Stimulated activated CD8-positive, alpha-beta memory T cell treated with anti-CD3 and anti-CD28 coated beads, Interleukin-2, amount 100 ng/mL, for 1 hour (primary cell): ENCODE measurements at places on chromosomes 4 and X.
A peak's percentile ranks its signal among the peaks of the same experiment; 100 is the strongest.

- no peak for DNase-seq
Observed at GRCh38 chrX:32894679-32895078, 316.7 kb downstream of the DMD start.

DNA sequence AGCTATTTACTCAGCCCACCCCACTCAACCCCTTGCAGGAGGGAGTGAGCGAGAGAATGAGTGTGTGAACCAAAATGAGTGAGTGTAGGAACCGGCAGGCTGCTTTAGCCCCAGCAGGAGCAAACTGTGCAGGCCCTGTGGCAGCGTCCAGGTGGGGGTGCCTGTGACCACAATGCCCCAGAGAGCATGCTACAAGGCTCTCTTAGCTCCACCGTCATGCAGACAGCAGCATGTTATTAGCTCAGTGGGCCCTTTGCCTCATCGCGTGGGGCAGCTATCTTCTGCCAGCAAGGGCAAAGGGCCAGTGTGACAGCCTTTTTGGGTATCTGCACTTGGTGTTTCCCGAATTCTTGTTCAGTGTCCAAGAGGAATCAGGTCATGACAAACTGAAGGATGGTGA is 271.3 kb downstream of the GPM6A start:
- no peak for DNase-seq

DNA sequence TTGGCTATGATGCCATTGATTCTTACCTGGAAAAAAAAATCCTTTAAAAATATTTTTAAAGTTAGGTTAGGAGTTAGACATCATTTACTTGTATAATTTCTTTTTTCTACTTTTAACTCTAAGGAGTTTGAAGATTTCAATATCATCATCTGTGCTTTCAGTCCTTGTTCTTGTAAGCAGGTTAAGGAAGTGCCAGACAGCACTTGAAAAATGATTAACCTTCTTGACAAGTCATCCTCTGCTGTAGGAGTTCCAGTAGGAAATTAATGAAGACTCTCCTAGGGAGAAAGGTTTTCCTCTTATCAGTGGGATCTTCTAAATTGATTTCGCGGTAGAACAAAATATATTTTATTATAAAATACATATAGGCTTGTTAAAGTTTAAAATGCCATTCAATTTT is 29.1 kb upstream of the ANAPC4 start:
- no peak for DNase-seq

- no peak for DNase-seq
Observed at GRCh38 chr4:185305979-185306442, 89.7 kb downstream of the LRP2BP start.

DNA sequence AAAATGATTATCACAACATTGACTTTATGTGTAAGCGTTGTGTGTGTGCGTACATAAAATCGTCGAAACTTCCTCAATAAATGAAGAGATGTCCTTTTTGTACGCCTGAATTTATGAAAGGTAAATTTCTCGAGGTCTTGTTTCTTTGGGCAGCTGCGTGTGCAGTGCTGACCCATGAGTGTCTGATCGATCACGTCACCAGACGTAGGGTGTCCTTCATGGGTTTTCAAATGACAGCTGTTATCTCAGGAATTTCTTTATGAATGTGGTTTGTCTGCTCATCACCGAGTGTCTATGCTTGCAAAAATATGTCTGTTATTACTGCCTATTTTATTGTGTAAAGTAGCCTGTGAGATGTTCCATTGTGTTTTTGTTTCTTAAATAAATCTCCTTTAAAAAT is 67.7 kb upstream of the GPR78 start:
- no peak for DNase-seq

DNA sequence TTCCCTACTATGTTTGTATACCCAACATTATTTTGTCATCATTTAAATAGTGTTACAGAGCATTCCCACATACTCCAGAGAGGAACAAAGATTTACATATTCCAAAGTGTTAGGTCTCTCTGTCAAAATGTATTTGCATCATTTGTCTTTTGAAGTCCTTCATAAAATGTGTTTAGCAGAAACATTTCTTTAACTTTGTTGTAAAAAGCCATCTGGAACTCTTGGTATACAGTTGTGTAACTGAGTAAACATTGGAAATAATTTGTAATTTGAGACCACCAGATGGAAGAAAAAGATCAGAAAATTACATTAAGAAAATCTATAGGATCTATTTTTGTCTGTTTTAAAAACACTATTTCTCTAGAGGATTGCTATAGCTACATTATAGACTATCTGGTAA is 56.6 kb upstream of the ALB start:
- no peak for DNase-seq

GRCh38 chrX:19745077-19745476 is 142.3 kb downstream of the SH3KBP1 start:
- no peak for DNase-seq

DNA sequence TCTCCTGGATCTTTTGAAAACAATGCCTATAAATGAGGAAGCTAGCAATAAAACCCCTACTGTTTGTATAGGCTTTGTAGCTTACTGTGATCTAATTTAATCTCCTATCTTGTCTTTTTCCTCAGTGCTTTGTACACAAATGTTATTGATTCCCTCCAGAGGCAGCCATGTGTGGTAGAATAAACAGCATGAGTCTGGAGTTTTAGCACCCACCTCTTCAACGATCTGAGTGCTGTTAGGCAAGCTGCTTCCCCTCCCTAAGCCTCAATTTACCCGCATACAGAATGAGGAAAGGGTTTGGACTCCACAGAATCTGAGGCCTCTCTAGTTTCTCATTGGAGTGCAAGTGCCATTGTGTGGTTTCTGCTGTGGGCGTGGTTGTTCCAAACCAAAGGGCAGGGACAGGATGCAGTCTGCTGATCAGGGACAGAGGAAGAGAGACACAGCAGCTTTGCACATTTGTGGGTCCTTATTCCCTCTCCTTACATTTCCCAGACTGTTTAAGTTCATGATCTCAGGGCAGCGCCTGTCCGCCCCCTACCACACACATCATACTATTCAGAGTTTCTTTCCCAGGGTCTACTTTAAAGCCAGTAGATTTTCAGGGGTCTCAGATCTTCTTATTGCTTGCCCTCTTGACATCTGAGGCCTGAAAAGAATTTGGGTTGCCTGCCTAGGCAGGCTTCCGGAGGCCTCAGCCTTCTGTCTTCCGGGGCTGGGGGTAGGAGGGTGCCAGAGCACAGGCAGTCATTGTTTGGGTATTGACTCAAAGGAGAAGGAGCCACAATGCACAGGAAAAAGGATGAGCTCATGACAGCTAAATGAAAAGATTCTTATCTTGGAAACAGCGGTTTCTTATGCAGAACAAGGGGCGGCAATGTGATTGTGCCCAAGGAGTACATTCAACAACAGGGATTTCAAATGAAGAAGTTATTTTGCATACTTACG is 114.9 kb upstream of the TEX13D start:
- peak; percentile 35 for DNase-seq

- DNase-seq, result no peak
Observed at GRCh38 chr4:115923152-115923551, 809.7 kb upstream of the NDST4 start.

- DNase-seq, result no peak
Observed at GRCh38 chr4:154503598-154503997, 12.0 kb upstream of the DCHS2 start.

DNA sequence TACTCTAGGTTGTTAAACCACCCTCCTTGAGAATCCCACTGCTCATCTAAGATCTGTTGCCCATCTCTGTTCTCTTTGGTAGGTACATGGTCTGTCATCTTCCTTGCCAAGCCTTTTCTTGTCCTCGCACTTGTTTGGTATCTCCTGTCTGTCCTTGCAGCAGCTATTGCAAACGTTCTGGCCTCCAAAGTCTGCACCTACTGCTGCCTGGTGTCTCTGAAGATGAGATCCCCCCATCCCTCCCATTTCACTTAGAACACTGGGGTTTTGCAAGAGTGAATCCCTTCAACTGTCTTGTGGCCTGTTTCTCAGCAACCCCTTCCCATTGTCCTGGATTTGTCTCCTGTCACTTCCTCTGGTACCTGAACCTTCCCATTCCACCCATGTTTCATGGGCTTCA is 673 bp downstream of the CNGA2 start:
- DNase-seq, result no peak

- DNase-seq, result no peak
Observed at GRCh38 chr4:78876568-78877320, 62.5 kb downstream of the PAQR3 start.

DNA sequence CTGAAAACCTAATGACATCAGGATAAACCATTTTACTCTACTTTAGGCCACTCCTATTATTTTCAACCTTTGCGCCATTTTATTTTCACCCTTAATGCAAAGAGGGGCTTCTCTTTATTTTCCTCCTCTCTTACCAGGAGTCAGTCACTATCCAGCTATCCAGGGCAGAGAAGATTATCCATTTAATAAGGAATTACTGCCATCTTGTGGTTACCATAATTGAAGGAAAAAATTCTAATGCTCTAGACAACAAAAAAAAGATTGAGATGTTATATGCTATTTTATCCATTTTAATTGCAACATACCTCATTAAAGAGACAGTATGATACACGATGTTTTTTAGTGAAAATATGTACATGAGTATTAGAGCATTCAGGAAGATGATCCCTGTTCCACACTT is 514.5 kb upstream of the FAM241A start:
- no peak for DNase-seq

- no peak for DNase-seq
Observed at GRCh38 chr4:6576512-6576911, 1.5 kb downstream of the MAN2B2 start.

- DNase-seq, result no peak
Observed at GRCh38 chrX:53732797-53733196, 46.3 kb upstream of the HUWE1 start.

GRCh38 chr4:38207110-38207457 is 246.9 kb downstream of the PTTG2 start:
- no peak for DNase-seq

DNA sequence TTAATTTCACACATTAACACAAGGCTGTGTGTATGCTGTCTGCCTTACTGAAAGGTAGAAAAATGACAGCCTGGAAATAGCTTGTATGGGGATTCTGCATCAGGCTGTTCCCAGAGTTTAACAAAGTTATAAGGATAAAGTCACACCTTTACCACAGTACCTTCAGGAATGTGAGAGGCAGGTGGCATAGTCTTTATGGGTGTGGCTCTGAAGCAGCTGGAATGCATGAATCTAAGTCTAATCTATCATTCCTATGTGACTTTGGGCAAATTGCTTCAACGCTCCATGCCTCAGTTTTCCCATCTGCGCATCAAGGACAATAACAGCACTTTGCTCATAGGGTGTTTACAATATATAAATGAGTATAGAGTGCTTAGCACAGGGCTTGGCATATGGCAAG is 84.2 kb upstream of the EGFL6 start:
- no peak for DNase-seq

DNA sequence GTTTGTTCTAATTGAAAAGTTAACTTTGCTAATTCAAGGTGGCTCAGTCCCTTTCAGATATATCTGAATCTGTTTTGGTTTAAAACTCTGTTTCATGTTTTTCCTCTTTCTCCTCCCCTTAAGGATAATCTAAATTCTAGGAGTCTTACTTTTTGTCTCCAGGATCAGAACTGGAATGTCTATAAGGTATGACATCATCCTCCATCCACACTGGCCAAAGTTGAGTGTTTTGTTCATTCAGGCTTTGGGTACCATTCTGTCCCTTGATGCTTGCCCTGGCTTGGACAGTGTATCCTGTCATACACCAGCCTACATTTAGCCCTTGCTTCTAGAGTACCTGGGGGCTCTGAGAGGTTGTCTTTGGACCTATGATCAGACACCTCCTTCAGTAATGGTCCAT is 56.8 kb upstream of the ANTXR2 start:
- DNase-seq, result no peak

- DNase-seq, result no peak
Observed at GRCh38 chr4:119629142-119629471, 503 bp upstream of the PDE5A start.

DNA sequence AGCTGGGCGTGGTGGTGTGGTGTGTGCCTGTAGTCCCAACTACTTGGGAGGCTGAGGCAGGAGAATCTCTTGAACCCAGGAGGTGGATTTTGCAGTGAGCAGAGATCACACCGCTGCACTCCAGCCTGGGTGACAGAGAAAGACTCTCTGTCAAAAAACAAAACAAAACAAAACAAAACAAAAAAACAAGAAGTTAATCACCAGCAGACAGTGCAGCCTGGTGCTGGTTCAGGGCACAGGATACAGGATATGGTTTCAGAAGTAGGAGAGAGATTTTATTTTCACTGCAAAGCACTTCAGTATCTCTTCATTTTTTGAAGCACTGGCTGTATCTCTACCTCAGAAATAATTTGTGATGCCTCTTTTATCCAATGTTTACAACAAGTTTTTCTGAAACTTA is 1222.9 kb upstream of the PRKX start:
- DNase-seq, result no peak

- DNase-seq, result no peak
Observed at GRCh38 chr4:77072195-77072753, 3.5 kb downstream of the CCNI start.

DNA sequence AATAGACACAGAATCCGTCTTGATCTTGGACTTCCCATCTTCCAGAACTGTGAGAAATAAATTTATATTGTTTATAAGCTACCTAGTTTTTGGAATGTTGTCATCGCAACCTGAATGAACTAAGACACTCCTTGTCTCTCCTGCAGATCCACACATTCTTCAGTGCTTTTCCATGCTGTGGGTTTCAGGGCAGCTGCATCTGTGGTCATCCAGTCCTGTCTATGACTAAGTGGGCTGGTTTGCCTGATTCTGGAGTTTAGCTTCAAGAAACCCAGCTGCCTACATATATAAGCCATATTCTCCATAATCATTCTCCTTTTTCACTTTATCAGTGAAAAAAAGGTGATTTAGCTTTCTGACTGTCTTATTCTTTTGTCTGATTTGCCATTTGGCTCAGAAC is 170.3 kb upstream of the KIT start:
- DNase-seq, result no peak

DNA sequence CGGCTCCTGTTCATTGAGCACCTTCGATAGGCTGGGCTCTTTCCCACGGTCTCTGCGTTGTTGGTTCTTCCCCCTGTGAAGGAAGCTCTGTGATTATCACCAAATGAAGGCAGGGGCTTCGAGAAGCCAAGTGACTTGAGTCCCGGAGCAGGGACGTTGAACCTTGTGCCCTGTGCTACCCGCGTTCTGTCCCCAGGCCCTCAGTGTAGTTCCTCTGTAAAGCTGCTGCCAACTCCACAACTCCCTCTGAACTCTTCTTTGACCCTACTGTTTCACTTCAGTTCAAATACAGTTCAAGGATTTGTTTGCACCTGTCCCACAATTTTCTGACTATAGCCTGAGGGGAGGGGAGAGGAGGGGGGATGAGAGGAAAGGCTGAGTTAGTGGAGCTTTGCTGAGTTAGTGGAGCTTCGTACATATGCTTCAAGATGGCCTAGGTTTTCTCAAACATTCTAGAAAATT is 635 bp upstream of the PHF8 start:
- no peak for DNase-seq

DNA sequence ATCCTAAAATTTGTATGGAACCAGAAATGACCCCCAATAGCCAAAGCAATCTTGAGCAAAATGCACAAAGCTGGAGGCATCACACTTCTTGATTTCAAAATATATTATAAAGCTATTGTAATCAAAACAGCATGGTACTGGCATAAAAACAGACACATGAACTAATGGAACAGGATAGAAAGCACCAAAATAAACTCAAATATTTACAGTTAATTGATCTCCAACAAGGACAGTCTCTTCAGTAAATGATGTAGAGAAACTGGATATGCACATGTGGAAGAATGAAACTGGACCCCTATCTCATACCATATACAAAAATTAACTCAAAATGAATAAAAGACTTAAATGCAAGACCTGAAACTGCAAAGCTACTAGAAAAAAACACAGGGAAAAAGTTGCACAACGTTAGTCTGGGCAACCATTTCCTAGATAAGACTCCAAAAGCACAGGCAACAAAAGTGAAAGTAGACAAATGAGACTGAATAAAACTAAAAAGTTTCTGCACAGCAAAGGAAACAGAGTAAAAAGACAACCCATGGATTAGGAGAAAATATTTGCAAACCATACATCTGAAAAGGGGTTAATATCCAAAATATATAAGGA is 64.9 kb downstream of the CD99L2 start:
- DNase-seq, result no peak
